ENCODE measurements at places on chromosomes 12 and 14.

GRCh38 chr12:41507286-41507685 is 319.2 kb downstream of the PDZRN4 start:
- no peak for DNase-seq

- no peak for DNase-seq
Observed at GRCh38 chr12:15005064-15005463, 32.2 kb downstream of the PDE6H start.

- DNase-seq = no peak
Observed at GRCh38 chr14:99728981-99729451, 44.9 kb downstream of the CYP46A1 start.

DNA sequence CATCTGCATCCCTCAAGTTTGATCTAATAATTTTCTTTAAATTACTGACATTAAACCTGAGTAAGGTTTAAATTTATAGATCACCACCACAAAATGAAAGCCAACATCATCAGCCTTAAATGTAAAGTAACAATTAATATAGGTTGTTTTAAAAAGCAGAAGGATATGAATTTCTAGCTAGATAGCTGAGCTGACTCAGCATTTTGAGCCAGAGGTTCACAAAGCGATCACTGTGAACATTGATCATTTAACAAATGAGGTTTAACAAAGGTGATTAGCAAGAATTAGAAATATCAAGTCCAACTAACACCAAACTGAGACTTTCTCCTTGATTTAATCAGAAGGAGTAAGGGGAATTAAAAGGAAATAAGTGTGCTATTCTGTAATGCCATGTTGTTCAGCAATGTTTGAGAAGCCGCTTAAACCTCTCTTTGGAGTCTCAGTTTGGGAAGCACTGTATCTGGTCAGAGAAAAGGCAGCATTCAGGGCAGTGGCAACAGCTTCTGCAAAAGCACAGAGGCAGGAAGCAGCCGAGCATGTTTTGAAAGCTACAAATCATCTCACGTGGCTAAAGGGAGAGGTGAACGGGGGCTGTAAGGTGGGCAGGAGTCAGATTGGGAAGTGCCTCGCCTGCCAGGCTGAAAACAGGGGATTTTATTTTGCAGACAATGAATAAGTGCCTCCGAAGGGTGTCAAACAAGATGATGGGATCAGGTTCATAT is 19.6 kb downstream of the RIMBP2 start:
- no peak for DNase-seq

DNA sequence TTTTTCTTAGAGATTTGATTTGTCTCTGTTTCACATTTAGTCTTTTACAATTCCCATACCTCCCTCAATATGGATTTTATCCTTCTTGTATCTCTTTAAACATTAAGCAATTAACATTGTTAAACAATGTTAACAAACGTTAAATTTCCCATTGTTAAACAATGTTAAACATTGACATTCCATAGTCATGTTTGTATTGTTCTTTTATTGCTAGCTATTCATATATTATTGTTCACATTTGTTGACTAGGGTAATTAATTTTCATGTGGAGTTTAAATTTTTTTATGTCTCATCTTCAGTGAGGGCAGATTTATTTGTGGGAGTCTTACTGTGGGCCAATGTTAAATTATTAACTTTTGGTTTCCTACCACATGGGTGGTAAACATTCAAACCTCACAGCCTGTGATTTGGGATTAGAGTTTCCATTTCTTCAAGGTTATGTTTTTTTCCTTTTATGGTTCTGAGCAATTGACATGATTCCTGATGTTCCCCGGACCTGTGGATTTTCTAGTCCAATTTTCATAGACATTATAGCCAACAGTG is 294.3 kb downstream of the ALG10B start:
- DNase-seq = no peak

DNA sequence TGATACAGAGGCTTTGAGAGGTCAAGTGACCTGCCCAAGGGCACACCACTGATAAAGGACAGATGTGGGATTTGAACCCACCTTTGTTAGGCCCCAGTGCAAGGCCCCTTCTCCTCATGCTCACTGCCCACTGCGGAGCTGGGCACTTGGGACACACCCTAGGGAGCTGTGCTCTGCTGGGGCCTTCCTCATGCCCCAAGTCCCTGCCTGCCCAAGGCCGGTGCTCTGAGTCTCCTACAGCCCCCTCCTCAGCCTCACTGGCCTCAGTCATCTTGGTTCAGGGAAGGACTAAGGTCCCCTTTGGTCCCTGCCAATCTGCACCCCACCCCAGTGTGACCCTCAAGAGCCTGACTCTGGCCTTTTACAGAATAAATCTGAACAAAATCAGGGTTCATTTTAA is 7.9 kb upstream of the OAS3 start:
- no peak for DNase-seq

GRCh38 chr14:54370323-54371198 is 26.2 kb upstream of the CDKN3 start:
- DNase-seq = no peak

DNA sequence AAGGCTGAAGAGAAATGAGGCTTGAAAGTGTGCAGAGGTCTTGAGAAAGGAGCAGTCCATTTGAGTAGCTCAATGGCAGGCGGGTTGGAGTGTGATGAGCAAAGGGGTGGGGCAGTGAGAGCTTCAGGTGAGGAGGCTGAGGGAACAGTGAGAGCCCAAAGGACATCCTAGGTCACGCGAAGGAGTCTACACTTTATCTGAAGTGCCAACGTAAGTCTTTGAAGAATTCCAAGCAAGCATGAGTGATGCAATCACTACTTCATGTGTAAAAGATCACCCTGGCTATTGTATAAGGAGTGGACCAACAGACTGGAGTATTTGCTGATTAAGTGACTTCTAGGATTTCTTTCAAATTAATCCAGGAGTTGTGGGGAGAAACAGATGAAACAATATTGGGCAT is 159.9 kb upstream of the HIF1A start:
- no peak for DNase-seq

DNA sequence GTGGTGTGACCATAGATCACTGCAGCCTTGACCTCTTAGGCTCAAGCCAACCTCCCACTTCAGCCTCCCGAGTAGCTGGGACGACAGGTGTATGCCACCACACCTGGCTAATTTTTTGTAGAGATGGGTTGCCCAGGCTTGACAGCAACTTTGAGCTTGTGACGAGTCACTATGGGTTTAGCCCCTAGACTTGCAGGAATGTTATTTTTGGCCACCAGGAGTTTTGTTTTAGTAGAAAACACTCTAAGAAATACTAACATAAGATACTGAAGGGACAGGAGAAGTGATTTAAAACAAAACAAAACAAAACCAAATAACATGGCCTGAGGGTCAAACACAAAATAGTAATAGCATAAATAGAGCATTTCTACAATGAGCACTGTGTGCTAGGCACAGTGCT is 26.4 kb downstream of the SETD3 start:
- no peak for DNase-seq

- DNase-seq = no peak
Observed at GRCh38 chr14:96917442-96917963, 120.3 kb downstream of the VRK1 start.

GRCh38 chr12:21710958-21711775 is 53.5 kb upstream of the LDHB start:
- DNase-seq = no peak

DNA sequence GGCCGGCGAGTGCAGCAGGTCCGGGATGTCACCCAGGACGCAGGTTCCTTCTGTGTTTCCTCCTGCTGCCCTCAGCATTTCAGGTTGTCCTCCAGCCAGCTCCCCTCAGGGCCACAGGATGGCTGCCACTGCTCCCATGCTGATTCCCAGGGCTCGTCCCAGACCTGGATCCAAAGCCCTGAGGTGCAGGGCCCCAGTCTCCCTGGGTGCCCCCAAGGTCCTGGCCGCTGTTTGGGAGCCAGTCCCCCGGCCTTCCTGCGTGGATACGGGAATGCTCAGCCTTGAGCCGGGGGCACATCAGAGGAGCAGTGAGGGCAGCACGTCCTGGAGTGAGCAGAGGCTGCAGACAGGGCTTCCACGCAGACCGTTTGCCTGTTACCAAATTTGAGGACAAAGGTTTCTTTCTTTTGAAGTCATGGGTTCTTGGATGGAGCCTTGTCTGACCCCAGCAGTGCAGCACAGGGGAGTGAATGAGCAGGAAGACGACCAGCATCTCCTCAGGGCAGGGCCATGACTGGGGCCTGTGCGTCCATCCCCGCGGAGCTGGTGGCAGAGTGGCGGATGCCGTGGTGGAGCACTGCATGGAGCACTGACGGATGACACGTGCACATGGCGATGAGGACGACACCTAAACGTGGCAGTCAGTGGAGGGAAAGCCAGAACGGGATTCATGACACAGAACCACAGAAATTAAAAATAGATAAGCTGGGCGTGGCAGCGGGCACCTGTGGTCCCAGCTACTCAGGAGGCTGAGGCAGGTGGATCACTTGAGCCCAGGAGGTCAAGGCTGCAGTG is 12.5 kb upstream of the CACNA2D4 start:
- DNase-seq = no peak

DNA sequence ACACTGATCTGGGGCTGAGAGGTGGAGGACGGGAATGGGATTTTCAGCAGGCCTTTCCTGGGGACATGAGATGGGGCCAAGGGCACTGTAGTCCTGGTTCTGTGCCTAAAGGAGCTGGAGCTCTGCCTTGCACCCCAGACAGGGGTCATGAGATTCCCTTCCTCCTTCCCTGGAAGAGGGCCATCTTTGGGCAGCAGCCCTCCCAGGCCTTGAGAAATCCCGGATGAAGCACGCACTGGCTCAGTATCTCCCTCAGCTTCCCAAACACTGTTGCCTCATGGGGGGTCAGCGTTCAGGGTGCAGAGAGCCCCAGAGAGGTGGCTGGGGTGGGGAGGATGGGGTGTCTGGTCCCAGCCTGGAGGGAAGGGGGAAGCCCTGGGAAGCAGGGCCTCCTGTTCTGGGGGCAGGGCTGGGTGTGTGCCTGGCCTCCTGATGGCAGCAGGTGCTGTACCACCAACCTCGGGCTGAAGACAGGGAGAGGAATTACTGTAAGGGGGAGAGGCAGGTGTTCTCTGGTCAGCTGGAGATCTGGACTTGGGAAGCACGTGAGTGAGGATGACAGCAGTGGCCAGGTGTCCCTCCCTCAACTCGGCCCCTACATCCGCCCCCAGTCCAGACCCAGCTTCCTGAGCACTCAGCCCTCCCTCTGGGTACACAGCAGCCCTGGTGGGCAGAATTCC is 8.4 kb upstream of the NR4A1 start:
- DNase-seq = peak; percentile 86

GRCh38 chr12:54134395-54134794 is 54.4 kb downstream of the SMUG1 start:
- DNase-seq = no peak

- no peak for DNase-seq
Observed at GRCh38 chr14:52067873-52068614, 815 bp downstream of the NID2 start.

GRCh38 chr14:75522224-75522982 is at the start of gene BATF:
Gene BATF, plus strand, starts transcription at chr14:75522469. Its CDS starts 214 bp downstream, at chr14:75522683.
- peak; percentile 56 for DNase-seq

- DNase-seq = no peak
Observed at GRCh38 chr12:29158115-29158763, 9.2 kb downstream of the FAR2 start.

DNA sequence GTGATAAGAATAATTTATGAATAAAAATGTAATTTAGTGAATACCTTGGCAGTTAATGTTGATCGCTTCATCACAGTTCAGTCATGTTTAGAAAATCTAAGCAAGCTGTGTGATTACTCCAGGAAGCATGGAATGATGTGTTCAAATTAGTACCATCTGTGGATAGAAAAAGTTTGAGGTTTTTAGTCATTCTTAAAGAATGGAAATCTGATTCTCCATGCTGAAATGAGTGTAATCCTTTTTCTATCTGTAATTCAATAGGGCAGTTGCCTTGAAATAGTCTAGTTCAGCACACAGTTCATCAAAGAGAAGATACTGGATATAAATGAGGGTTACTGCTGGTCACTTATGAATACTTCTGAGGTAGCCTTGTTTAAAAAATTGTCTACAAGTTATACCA is 127.2 kb upstream of the MYF6 start:
- no peak for DNase-seq

DNA sequence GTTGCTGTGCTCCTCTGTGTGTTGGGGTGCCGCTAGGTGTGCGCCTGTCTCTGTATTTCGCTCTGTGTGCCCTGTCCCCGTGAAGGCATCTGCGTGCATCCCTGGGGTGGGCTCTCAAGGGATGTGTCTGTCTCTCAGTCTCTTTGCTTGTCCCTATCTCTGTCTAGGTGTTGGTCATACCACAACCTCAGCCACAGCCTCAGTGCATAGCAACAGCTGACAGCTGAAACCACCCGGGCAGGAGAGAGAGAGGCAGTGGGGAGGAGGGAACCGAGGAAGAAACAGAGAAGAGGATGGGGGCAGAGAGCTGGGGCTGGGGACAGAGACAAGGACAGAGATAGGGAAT is 953 bp upstream of the NXPH4 start:
- no peak for DNase-seq

GRCh38 chr12:65856521-65856920 is 32.2 kb downstream of the HMGA2 start:
- DNase-seq = no peak

DNA sequence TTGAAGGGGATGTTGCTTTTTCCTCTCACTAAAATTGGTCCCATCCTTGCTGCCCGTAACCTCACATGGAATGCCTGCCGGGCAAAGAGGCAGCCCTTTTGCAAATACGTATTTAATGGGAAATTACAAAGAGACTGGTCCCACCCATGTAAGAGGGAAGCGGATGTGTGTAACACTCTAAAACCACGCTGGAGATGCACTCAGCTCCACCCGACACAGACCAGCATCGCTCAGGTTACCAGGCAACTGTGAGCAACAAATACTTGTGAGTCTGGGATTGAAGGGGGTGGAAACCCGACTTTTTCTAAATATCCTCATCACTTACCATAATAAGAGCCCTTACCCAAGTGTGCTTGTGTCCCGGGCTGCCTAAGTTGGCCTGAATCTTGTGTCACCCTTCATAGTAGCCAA is 47.7 kb downstream of the ELK3 start:
- peak; percentile 86 for DNase-seq

GRCh38 chr14:65002586-65003210 is 16.0 kb downstream of the FNTB start:
- DNase-seq = peak; percentile 8

GRCh38 chr12:130656411-130656810 is 59.7 kb downstream of the RIMBP2 start:
- DNase-seq = no peak

- DNase-seq = no peak
Observed at GRCh38 chr14:36055681-36056225, 120.8 kb downstream of the PTCSC3 start.

- no peak for DNase-seq
Observed at GRCh38 chr12:2641761-2642160, 153.0 kb upstream of the FKBP4 start.
